NCI-H2081 (cell line): ENCODE measurements at places on chromosomes 12 and 14.

GRCh38 chr12:119115296-119115905 is 63.3 kb upstream of the HSPB8 start:
- DNase-seq, result peak; percentile 38

DNA sequence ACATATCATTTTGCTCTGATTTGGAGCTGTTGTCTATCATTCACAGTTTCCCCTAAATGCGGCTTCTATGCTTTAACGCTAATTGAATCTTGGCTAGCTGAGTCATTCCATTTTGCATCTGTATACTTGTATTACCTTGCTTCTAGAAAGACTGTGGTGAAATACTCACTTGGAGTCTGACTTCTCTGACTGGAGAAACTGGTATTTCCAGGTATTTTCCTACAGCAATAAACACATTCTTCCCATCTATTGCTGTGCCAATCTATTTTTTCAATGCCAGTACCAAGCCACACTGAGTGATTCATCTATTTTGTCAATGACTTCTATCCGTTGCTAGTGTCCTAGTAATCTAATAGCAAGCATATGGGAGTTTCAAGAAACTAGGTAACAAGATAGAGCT is 76.0 kb upstream of the ST8SIA1 start:
- DNase-seq, result no peak

- no peak for DNase-seq
Measured at GRCh38 chr12:106049105-106049504, 89.6 kb downstream of the NUAK1 start.

GRCh38 chr14:106318700-106319099 is 792.3 kb downstream of the TMEM121 start:
- no peak for DNase-seq

DNA sequence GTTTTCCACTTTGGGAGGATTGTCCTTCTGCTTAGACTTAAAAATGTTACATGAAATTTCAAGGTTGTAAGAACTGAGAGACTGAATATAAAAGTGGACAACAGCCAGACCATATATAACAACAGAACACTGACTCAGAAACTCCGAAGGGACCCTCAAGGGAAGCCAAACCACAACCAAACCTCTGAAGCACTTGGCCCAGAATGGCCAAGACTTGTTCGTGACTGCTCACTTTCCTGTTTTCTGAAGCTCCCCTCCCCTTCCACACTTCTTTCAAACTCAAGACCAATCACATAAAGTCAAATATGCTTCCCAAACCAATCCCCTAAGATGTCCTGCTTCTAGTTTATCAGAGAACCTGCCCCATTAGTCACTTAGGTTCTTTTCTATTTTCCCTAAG is 13.7 kb downstream of the OR6J1 start:
- no peak for DNase-seq
